ENCODE measurements at places on chromosomes 16 and 17. TPM values are rescaled to one million over a fixed set of nuclear protein-coding genes. Genes with fewer than 3 reads are reported as not detected.

CMIP gene
- 34.8 TPM for total RNA-seq

TRIM72 gene
- under 0.01 TPM for total RNA-seq

GABARAPL2 gene
- 99.2 TPM for total RNA-seq

DNA sequence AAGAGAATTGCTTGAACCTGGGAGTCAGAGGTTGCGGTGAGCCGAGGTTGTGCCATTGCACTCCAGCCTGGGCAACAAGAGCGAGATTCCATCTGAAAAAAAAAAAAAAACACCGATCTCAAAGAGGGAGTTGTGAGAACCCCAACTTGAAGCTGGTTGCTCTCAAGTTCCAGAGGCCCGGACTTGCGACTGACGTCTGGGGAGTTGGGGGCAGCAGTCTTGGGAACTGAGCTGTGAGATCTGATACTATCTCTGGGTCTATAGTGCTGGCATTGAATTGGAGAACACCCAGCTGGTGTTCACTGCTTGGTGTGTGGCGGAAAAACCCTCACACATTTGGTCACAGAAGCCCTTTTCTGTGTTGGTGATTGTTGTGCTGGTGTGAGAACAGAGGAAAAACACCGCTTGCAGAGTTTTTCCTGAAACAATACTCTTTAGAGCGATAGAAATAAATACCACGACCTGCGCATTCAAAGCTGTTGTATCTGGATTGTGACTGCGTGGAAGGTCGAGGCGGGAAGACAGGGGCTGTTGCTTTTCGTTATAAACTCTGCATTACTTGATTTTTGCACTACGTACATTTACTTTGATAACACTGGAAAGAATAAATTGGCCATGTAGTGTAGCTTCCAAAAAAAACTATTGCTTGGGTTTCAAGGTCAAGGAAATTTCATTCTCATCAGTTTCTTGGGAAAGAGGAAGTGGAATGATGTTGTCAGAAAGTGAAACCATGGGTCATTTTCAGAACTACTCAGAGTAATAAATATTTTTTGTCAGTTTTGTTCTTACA, 8.8 kb downstream of the SCIMP start:
- no peak for DNase-seq

DNA sequence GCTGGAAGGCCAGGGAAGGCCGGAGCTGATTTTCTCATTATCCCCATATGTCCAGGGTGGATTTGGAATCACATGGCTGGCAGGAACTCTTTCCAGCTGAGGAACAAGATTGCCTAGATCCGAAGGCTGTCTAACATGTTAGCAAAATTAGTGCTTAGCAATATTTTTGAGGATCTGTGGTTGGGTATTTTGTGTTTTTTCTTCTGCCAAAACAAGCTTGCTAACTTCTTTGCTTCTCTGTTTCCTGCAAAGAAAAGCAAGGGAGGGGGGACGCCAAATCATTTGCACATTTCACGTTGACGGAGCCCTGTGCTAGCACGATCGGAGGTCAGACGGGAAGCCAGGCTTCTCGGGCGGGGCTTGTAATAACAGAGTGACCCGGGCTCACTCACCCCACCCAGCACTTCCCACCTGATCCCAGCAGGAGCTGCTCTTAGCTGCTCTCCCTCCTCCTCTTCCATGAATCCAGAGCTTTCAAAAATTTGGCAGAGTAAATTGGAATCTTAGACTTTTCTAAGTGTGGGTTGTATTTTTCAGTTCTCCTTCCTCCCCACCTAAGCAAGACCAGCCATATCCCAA, 33.3 kb upstream of the FOXF1 start:
- no peak for DNase-seq
